ENCODE measurements at places on chromosomes 12 and 14.

GRCh38 chr14:94747739-94748138 is 22.2 kb downstream of the GSC start:
- no peak for DNase-seq

DNA sequence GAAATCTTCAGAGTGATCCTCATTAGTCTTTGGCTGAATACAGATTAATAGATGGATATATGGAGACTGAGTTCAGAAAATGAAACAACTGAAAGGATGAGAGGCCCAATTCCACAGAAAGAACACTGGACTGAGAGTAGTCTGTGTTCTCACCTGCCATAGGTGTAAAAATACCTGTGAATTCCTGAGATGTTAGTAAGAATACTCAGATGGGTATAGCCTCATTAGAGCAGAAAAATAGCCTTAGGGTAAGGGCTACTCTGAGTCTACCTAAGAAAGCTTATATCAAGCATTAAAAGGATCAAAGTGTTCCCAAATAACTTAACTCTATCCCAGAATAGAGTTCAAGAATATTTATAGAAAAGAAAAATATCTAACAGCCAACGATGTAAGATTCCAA is 1510.3 kb upstream of the SEL1L start:
- DNase-seq = no peak

GRCh38 chr14:23556700-23557440 is 799 bp downstream of the THTPA start:
- DNase-seq = no peak

GRCh38 chr12:81015510-81015909 is 62.4 kb upstream of the ACSS3 start:
- no peak for DNase-seq

GRCh38 chr14:95222870-95223398 is 65.6 kb upstream of the DICER1 start:
- DNase-seq = no peak

GRCh38 chr14:94009767-94010166 is 12.7 kb downstream of the CCDC197 start:
- DNase-seq = no peak

DNA sequence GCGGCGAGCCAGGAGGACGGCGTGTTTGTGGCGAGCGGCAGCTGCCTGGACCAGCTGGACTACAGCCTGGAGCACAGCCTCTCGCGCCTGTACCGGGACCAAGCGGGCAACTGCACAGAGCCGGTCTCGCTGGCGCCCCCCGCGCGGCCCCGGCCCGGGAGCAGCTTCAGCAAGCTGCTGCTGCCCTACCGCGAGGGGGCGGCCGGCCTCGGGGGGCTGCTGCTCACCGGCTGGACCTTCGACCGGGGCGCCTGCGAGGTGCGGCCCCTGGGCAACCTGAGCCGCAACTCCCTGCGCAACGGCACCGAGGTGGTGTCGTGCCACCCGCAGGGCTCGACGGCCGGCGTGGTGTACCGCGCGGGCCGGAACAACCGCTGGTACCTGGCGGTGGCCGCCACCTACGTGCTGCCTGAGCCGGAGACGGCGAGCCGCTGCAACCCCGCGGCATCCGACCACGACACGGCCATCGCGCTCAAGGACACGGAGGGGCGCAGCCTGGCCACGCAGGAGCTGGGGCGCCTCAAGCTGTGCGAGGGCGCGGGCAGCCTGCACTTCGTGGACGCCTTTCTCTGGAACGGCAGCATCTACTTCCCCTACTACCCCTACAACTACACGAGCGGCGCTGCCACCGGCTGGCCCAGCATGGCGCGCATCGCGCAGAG is 873 bp downstream of the PLXNC1 start:
- no peak for DNase-seq

GRCh38 chr14:34629344-34629656 is 648 bp downstream of the SNX6 start:
- DNase-seq = no peak

DNA sequence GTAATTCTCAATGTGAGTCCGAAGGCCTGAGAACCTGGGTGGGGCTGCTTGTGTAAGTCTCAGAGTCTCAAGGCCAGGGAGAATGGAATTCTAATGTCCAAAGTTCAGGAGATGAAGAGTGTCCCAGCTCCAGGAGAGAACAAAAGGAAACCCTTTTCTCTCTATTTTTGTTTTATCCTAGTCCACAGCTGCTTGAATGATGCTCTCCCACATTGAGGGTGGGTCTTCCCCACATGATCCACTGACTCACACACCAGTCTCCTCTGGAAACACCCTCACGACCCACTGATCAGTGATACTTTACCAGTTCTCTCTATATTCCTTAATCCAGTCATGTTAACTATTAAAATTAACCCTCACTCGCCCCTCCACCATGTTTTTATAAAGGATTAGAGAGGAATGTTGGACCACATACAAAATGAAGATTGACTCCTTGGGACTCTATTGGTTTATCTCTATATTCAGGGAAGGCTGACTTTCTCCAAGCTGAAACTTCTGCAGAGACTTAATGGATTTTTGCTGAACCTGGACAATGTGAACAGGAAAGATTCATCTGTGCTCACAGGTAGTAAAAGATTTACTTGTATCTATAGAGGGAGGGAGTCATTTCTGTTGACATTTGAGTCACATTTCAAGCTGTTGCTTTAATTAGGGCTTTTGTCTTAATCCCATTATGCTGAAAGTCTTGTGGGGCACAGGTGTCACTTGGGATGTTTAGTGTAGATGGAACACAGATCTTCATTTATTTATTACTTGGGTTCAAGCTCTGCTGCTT is 1061.0 kb upstream of the TMEM132C start:
- DNase-seq = no peak

Measured in omental fat pad (tissue), 4 donors.